Activated CD4-positive, alpha-beta memory T cell treated with anti-CD3 and anti-CD28 coated beads for 36 hours (primary cell): ENCODE measurements at places on chromosomes 7 and 10.

GRCh38 chr10:35780970-35781642 lies 139.0 kb upstream of the FZD8 start:
- DNase-seq, result no peak

GRCh38 chr7:19728716-19729115 lies 19.9 kb upstream of the POLR1F start:
- no peak for DNase-seq

- no peak for DNase-seq
These were observed 83.6 kb downstream of the FANK1 start for GRCh38 chr10:125979976-125980375.

- peak; percentile 73 for DNase-seq
These were observed 4.7 kb upstream of the NOS3 start for GRCh38 chr7:150986099-150986512.

GRCh38 chr7:113119429-113119828 lies 1.1 kb upstream of the SMIM30 start:
- DNase-seq, result no peak
